Mesothelial cell of epicardium (in vitro differentiated cells): ENCODE measurements at places on chromosomes 2 and 18. TPM values are rescaled to one million over a fixed set of nuclear protein-coding genes. Genes with fewer than 3 reads are reported as not detected.

- DNase-seq: no peak
These were observed 23.4 kb downstream of the APCDD1 start for GRCh38 chr18:10477863-10478260.

The VWC2L gene
- total RNA-seq: not detected in 3 replicates

DNA sequence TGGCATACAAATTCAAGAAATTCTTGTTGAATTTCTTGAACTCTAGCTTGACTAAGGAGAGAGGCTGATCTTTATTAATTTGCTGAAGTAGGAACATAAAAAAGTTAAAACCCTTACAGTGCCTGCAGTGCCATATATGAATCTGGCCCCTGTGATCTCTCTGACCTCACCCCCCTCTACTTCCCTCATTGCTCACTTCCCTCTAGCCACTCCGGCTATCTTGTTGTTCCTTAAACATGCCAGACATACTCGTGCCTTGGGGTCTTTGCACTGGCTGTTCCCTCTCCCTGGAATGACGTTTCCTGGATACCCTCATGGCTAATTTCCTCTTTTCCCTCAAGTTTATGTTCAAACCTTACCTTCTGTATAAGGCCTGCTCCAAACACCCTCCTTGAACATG is 246.3 kb upstream of the SIX2 start:
- DNase-seq: no peak

DNA sequence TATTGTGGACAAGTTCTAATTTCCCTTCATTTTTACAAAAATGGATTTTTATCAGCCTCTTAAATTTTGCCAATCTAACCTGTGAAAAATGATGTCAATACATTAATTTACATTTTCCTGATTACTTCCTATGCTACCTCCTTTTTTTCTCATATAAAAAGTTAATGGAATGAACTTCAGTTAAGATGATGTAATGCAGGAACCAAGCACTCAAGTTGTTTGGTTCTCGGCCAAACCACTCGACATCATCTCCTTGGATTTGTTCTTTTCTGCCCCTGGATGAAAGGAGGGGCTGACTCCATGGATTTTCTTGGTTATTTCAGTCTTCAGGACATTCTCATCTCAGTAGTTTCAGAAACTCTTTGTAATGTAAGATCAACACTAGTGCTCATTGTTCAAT is 253.1 kb upstream of the NXPH2 start:
- DNase-seq: no peak

- DNase-seq: no peak
These were observed 575.0 kb downstream of the DCDC2C start for GRCh38 chr2:4278392-4278791.
